ENCODE measurements at places on chromosomes 4 and X. TPM values are rescaled to one million over a fixed set of nuclear protein-coding genes. Genes with fewer than 3 reads are reported as not detected.

DNA sequence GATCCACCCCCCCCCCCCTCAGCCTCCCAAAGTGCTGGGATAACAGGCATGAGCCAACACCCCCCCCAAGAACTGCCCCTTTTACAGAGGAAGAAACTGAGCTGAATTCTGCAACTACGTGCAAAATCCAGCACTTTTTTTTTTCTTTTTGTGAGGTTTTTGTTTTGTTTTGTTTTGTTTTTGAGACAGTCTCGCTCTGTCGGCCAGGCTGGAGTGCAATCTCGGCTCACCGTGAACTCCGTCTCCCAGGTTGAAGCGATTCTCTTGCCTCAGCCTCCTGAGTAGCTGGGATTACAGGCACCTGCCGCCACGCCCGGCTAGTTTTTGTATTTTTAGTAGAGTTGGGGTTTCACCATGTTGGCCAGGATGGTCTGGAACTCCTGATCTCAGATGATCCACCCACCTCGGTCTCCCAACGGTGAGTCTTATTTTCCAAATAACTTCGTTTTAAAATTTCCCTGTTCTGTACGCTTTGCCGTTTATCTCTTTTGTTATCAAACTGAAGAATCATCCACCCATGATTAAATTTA, 4.9 kb downstream of the CRLF2 start:
- no peak for DNase-seq

GRCh38 chrX:120797188-120797851, 78.3 kb downstream of the CT47B1 start:
- DNase-seq = no peak

The MAMLD1 gene
- 6.1 TPM for total RNA-seq

GRCh38 chr4:82801910-82802521, 3.4 kb upstream of the SCD5 start:
- no peak for DNase-seq

GRCh38 chrX:41332408-41333002, 1.5 kb upstream of the DDX3X start:
- DNase-seq = no peak

The MAGEB17 gene
- total RNA-seq = not detected

- DNase-seq = no peak
Measured at GRCh38 chrX:83510510-83511062, 2.5 kb downstream of the POU3F4 start.

The GAGE13 gene
- not detected for total RNA-seq

GRCh38 chr4:78299565-78299972, 242.4 kb downstream of the FRAS1 start:
- DNase-seq = no peak

- DNase-seq = no peak
Measured at GRCh38 chr4:173420324-173420752, 21.4 kb upstream of the SCRG1 start.

GRCh38 chr4:64417974-64418373, 8.7 kb upstream of the TECRL start:
- no peak for DNase-seq

The GPM6B gene
- 15.9 TPM for total RNA-seq
